ENCODE measurements at places on chromosomes 7 and 10.

- DNase-seq: no peak
Measured at GRCh38 chr10:132837905-132838304, 52.0 kb upstream of the NKX6-2 start.

DNA sequence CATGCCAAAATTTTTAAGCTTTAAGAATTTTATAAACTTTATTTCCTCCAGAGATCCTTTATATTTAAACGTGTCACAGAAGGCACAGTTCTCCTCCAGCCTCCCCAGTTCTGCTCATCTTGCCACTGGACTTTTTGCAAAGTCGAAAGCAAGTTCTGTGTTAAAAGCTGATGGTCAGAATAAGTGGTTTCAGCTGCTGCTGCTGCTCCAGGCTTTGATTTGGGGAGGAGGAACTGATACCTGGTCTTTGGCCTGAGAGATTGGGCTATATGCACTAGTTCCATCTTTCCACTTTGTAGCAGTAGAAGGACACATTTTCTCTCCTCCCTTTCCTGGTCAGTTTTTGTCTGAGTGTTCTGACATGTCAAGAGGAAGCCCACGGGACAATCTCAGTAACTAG lies 435.9 kb upstream of the PHF14 start:
- no peak for DNase-seq

GRCh38 chr10:16547973-16548372 lies 26.3 kb upstream of the C1QL3 start:
- no peak for DNase-seq

DNA sequence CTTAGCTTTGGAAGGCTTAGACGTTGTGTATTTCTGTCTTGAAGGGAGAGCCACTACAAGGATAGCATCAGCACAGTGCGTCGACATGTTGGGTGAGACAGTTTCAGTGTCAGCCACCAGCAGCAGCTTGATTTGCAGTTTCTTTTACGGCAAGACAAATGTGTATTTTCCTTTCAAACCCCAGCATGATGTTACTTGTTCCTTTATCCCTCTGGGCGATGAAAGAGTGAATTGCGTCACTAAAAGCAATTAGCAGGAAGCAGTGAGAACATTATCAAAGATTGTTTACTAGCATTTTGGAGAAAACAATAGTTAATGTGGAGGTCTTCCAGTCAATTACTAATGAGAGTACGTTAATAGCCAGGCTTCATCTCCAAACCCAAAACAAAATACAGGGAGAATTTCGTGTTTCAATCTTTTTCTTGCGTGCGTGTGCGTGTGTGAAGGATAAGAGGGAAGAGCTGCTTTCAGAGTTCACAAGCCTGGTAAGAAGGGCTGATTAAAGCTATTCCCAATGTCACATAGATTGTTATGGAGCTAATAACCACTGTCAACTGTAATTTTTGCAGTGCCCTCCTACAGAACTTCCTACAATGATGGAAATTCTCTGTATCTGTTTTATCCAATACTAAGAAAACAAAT lies 157.1 kb upstream of the AOAH start:
- DNase-seq: no peak

- DNase-seq: no peak
Measured at GRCh38 chr10:49364051-49364450, 31.8 kb downstream of the DRGX start.

- no peak for DNase-seq
Measured at GRCh38 chr10:84184517-84184916, 9.8 kb upstream of the CDHR1 start.

GRCh38 chr10:128723631-128724205 lies 597.5 kb upstream of the MKI67 start:
- no peak for DNase-seq

- no peak for DNase-seq
Measured at GRCh38 chr10:119480667-119481066, 61.9 kb downstream of the RGS10 start.

DNA sequence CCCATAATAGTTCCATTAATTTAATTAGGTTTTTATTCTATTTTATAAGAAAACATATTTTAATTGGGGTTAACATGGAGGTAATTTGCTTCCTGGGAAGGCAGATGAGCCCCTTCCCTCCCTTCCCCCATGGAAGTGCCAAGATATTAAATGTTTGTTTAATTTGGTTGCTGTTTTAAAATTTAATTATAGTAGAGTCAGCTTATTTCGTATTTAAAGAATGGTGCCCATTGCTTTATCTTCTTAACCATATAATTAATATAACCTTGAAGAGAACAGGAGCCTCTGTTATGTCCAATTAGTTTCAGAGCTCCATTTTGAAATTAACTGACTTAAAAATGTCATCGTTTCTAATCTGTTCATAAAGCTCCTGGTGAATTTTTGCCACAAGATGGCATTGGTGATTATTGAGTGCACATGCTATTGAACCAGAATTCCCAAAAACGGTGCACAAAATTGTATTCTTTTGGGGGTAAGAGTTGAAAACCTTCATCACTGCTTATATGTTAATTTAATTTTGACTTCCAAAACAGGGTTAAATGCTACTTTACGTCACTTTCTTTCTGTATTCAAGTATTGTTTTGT lies 26.0 kb downstream of the KLHDC10 start:
- DNase-seq: no peak

DNA sequence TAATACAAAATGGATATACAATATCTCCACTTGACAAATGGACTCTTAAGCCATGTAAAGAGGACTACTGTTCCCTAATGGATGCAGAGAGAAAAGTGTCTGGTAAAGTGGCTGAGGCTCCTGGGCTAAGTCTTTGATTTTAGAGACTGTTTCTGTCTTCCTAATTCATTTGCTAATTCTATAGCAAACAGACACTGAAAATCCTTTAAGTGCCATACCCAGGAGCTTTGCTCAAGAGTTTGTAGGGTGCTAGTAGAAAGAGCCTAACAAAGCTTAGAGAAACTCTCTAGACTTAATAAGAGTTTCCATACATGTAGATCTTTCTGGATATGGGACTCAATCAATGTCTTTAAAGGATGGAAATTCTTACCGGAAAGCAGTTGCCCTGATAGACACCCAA lies 16.7 kb downstream of the CEP55 start:
- DNase-seq: no peak

GRCh38 chr10:133391761-133392518 lies 2.0 kb upstream of the MTG1 start:
- DNase-seq: no peak

GRCh38 chr10:24783504-24783903 lies 59.8 kb upstream of the ARHGAP21 start:
- no peak for DNase-seq

DNA sequence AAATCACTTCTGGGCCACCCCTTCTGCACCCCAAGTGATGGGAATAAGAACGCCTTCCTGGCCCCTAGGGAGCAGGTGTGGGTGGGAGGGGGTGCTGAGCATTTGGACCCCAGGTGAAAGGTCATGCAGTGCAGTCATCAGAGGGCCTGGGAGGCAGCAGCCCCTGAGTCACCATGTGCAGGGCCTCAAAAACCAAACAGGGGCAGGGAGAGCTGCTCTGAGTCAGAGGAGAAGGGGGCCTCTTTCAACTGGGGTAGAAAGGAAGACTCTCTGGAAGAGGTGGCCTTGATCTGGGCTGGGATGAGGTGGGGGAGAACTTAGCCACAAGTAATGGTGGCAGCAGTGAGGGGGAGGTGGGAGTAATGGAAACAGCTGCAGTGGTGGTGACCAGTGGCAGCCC lies 164.3 kb downstream of the BUB3 start:
- DNase-seq: no peak

- DNase-seq: no peak
Measured at GRCh38 chr10:29634764-29635625, at the start of gene SVIL. SVIL (minus strand) TSS chr10:29634971; CDS start chr10:29555058, 79,913 bp downstream.

- peak; percentile 73 for DNase-seq
Measured at GRCh38 chr7:35185908-35186731, 67.8 kb downstream of the TBX20 start.

GRCh38 chr7:35776686-35777085 lies 24.2 kb upstream of the SEPTIN7 start:
- no peak for DNase-seq

DNA sequence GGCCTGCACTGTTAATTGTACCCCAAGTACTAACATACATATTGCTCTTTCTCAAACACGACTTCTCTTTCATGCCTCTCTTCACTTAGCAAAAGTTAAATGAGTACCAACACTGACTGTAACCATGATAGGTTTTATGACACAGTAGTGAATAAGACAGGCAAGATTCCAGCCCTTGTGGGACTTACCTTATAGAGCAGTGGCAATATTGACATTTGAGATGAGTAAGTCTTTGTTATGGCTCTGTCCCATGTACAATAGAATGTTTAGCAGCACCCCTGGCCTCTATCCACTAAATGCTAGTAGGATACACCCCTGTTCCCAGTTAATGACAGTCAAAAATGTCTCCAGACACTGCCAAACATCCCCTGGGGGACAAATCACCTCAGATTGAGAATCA lies 11.9 kb upstream of the COL1A2 start:
- DNase-seq: no peak

- no peak for DNase-seq
Measured at GRCh38 chr7:121730869-121731268, 142.1 kb upstream of the PTPRZ1 start.

DNA sequence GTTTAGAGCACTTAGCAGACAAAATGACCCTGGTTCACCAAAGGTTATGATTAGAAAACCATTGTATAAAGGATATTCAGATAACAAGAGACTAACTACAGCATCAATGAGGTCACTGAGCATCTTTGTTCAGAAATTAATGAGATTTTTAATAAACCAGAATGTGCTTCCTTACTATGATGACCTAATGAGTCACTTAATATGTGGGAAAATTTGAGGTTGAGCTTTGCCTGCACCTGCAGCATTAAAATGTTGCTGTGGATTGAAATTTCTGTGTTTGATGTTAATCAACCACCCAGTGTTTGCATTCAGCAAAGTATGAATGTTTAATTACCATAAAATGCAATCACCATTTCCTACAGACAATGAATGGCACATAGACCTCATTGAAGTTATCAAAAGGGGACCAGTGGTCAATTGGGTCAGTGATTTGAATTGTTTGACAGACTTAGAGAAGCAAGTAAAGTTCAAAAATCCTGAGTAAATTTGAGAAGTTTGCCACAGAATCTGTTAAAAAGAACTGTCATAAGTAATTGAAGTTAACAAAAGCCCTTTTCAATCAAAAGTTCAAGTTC lies 45.8 kb downstream of the EXOC6 start:
- no peak for DNase-seq

GRCh38 chr10:90458054-90458453 lies 399.8 kb downstream of the HTR7 start:
- DNase-seq: no peak

- no peak for DNase-seq
Measured at GRCh38 chr7:16668978-16669377, 23.0 kb downstream of the BZW2 start.

DNA sequence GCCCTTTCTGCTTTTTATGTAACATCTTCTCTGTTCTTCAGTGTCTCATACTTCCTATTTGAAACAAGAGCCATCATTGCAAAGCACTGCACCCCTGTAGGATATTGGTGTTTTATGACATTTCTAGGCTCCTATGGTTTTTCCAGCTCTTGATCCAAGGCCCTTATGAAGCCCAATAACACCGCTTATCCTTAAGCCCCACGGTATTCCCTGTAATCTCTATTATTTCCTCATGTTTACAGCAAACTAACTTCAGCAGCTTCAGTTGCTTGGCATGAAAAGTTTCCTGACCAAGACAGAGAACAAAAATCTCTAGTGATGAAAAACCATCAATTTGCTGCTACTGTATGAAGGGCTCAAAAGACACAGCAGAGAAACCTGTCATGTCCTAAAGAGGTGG lies 34.1 kb upstream of the TES start:
- DNase-seq: no peak

- no peak for DNase-seq
Measured at GRCh38 chr7:149423449-149424110, 37.3 kb downstream of the ZNF777 start.

GRCh38 chr7:123184271-123184670 lies 15.5 kb downstream of the SLC13A1 start:
- no peak for DNase-seq

DNA sequence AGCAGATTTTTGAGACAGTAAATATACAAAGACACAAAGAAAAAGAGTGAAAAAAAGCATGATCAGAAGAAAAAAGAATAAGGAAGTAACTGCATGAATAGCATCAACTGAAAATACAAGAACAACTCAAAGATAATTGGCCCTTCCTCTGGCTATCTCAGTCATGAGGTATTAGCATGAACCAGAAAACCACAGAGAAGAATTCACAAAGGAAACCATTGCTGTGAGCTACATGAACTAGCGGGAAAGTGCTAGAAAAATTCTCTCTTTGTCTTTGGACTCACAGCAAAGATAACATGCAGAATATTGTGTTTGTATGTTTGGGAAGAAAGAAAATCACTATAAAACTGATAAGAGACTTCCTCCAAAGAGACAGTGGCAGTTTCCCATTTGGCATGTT lies 82.9 kb downstream of the SORCS1 start:
- DNase-seq: no peak

- no peak for DNase-seq
Measured at GRCh38 chr7:25369786-25370185, 141.5 kb upstream of the NPVF start.

DNA sequence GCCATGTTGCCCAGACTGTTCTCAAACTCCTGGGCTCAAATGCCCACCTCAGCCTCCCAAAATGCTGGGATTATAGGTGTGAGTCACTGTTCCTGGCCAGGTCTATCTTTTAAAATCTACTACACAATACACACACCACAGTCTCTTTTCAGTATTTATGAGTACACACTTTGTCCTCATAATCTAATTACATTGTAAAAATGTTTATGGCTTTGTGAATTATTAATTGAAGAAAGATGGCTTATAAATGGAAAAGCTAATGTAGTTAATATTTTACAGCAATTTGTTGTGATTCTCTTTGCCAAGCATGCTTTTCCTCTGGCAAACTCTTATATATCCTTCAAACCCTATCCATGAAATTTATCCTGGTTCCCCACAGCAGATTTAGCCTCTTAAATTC lies 22.0 kb downstream of the LAMB4 start:
- no peak for DNase-seq

GRCh38 chr7:123846217-123846891 lies 1.4 kb downstream of the HYAL4 start:
- DNase-seq: no peak

DNA sequence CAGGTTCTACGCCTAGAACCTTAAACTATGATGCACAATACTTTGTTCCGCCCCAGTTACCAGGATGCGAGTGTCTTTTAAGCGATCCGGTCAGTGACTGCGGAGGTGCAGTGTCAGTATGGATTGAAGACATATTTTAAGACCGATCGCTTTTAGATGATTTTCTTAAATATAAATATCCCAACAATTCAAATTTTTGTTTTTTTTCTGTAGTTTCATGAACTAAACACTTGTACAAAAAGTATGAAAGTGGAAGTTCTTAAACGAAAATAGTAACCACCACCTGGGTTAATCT lies 835 bp downstream of the COMMD3 start:
- no peak for DNase-seq

GRCh38 chr10:65805993-65806392 lies 1119.8 kb upstream of the LRRTM3 start:
- no peak for DNase-seq

DNA sequence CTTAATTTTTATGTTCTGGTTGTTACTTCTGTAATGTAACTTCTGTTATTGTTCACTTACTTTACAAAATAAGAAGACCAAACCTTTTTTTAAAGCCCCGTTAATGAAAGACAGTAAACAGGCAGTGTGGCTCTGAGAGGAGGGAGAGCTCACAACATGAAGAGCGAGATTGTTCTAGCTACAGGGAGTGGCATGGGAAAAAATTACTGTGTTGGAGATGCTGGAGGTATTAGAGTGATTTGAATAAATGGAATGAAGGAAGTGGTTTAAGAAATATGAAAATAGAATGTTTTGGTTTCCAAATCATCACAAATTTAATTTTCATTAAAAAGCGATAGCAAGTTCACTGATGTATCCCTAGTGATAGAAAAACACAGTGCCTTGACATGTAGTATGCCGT lies 31.8 kb downstream of the REEP3 start:
- no peak for DNase-seq

- DNase-seq: no peak
Measured at GRCh38 chr10:44173608-44173894, 211.3 kb downstream of the CXCL12 start.

Data from SK-N-SH (cell line).